Natural killer cell treated with Interleukin-12 subunit alpha and Interleukin-12 subunit beta and Interleukin-15 and Interleukin-18, amount 100 ng/mL, for 72 hours (primary cell): ENCODE measurements at places on chromosomes 11 and 22. TPM values are rescaled to one million over a fixed set of nuclear protein-coding genes. Genes with fewer than 3 reads are reported as not detected.

DNA sequence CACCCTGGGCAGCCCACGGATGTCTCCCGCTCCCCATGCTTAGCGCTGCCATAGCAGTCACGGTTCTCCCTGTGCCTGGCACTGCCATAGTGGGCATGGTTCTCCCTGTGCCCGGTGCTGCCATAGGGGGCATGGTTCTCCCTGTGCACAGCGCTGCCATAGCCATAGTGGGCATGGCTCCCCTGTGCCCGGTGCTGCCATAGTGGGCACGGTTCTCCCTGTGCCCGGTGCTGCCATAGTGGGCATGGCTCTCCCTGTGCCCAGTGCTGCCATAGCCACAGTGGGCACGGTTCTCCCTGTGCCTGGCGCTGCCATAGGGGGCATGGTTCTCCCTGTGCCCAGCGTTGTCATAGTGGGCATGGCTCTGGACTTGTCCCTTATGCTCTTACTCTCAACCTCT is 19.9 kb upstream of the ARAP1 start:
- no peak for DNase-seq

The CEP164 gene
- 60.8 TPM for total RNA-seq

The OR2D2 gene
- not detected for total RNA-seq

The GRK3 gene
- 3.0 TPM for total RNA-seq

DNA sequence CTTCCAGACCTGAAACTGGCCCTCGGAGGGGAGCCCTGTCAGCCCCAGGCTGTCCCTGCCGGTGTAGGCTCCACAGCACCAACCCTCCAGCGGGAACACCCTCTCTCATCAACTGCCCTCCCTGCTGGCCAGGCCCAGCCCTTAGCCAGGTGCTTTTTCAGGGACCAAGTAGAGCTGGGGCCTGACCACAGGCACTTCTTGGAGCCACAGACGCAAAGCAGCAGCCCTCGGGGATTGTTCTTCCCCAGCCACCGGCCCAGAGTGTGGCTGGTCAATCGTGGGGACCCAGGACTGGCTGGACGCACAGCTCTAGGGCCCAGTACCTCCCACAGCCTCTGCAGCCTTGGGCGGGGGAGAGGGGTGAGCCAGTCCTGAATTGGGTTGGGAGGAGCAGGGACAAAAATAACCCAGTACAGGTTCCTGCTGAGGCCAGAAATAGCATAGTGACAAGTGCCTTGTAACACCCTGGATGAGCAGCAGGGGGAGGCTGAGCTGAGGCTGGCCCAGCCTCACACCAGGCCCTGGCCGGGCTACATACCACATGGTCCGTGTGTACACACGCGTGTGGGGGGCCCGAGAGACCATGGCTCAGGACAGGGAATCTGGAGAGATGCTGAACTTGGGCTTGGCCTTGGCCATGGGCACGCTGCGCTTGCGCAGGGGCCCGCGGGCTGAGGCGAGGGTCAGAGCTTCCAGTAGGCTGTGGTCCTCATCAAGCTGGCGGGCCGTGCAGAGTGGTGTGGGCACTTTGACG is 2.0 kb downstream of the KCNJ11 start:
- DNase-seq: no peak

- DNase-seq: no peak
These were observed 390.5 kb downstream of the TMEM135 start for GRCh38 chr11:87428266-87428665.

DNA sequence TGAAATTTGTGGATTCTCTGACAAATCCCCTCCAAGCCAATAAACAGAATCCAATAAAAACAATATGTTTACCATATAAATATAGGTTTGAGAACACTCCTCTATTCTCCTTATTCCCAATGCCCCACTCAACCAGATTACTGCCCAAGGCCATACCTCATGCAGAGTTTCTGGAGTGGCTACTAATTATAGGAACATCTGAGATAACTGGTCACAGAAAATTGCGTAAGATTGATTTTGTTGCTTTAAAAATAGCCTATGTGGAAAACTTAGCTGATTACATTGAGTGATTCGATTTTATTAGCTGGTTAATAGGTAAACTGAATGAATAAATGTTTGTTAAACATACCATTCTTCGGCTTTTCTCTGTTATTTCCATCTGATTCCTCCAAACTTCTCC is 48.0 kb downstream of the ME3 start:
- no peak for DNase-seq

The KCNJ1 gene
- total RNA-seq: not detected

The SCGB1D2 gene
- not detected for total RNA-seq

The EED gene
- 143 TPM for total RNA-seq

DNA sequence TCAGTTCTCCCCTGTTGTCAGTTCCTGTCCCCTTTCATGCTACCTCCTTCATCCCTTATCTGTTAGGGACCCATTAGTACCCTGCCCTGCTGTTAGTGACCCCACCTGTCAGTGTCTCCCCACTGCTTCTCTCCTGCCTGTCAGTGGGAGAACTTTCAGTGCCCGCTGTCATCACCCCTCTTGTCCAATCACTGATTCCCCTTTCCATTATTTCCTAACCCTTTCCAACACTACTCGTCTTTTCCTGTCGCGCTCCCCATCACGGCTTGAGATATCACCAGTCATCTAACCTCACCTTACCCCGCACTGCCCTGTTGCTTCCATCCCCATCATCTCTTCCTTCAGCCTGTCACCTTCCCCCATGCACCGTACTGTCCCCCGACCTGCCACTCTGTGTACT is 4.0 kb downstream of the PPP6R2 start:
- DNase-seq: no peak

The MAJIN gene
- not detected for total RNA-seq

GRCh38 chr11:19934828-19935259 is 222.2 kb downstream of the NAV2 start:
- DNase-seq: no peak

DNA sequence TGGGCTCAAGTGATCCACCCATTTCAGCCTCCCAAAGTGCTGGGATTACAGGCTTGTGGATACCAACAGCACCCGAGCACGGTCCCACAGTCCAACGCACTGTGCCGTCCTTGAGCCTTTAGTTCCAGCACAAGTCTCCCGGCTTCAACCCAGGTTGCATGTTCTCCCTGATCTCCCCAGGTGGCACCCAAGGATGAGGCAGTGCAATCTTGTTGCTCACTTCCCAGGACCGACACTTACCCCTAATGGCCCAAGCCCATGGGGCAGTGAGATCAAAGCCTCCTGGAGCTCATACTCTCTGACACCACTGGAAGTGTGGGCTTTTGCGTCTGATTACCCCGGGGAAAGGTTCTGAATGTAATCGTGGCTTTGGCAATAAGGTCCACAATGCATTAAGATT is 3.5 kb downstream of the PRAME start:
- no peak for DNase-seq

The CXCR5 gene
- total RNA-seq: 3.1 TPM

The PRR33 gene
- total RNA-seq: not detected

The ALDH3B2 gene
- not detected for total RNA-seq

The GLYAT gene
- total RNA-seq: not detected

GRCh38 chr11:393219-394033 is 583 bp upstream of the PKP3 start:
- DNase-seq: no peak
